ENCODE measurements at places on chromosomes 2 and 18.

GRCh38 chr2:4140281-4140970 lies 437.1 kb downstream of the DCDC2C start:
- no peak for DNase-seq

DNA sequence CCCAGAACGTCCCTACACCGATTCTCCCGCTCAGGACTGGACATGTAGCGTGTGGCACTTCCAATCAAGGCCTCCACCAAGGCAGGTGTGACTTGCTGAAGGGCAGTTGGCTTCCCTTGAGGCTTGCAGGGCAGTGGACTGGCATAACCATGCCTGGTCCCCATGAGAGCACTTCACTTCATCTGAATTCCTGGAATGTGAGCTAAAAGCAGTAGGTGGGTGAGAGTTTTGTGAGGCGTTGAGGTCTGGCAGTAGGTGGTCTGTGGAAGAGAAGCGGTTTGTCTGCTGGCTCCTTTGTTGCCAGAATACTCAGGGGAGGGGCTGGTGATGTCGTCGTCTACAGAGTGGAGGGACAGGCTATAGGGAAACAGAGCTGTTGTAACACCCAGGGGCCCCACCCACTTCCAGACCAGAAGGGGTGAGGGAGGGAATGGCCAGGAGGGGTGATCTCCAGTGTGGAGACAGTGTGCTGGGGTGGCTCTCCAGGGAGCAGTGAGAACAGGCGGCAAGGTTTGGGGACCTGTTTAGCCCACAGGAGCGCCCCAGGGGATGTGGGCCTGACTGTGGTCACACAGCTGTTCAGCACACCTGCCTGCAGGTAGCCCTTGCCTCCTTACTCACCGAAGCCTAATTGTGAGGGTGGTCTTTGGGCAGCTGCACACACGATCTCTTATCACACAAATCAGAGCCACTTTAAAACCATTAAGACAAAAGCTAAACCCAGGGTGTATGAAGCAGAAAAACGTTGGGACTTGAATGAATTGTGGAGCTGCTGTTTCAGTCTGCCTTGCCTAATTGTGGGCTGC lies 21.5 kb upstream of the ALKAL2 start:
- no peak for DNase-seq

- DNase-seq = no peak
Observed at GRCh38 chr2:23283-23682, 23.0 kb downstream of the FAM110C start.

GRCh38 chr18:55694291-55694690 lies 106.3 kb upstream of the TCF4 start:
- DNase-seq = no peak

DNA sequence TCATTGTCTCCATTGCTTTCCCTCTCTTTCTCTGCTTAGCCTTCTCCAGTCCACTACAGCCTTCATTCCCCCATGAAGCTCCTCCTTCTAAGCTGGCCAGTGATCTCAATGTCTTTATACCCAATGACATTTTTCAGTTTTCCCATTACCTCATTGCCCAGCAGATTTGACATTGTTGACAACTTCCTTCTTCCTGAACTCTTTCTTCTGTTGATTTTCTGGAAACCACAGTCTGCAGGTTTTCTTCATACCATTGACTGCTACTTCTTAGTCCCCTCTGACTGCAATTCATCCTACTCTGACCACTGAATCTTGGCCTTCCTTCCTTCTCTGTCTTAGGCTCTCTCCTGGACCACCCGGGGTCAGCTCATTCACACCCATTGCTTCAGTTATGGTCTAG lies 22.9 kb upstream of the SPP2 start:
- DNase-seq = no peak

DNA sequence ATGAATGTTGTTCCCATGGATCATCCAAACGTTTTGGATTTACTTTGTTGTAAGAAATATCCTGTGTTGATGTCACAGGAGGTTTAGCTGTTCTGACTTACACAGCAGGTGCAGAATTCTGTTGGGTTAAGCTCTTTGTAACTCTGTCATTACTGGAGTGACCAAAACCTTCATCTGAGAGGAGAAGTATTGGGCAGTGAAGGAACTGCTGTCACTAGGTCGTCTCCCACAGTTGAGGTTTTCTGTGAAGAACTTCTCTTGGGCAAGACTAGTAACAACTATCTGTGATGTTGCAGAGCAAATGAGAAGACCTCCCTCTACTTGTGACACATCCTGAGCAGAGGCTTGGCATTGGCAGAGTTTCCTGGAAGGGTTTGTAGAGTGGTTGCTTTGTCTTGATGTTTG lies 2.9 kb downstream of the SPTBN1 start:
- DNase-seq = no peak

GRCh38 chr2:60735496-60736250 lies 20.4 kb upstream of the PAPOLG start:
- no peak for DNase-seq

- DNase-seq = no peak
Observed at GRCh38 chr2:240197462-240198139, 57.1 kb upstream of the OTOS start.

DNA sequence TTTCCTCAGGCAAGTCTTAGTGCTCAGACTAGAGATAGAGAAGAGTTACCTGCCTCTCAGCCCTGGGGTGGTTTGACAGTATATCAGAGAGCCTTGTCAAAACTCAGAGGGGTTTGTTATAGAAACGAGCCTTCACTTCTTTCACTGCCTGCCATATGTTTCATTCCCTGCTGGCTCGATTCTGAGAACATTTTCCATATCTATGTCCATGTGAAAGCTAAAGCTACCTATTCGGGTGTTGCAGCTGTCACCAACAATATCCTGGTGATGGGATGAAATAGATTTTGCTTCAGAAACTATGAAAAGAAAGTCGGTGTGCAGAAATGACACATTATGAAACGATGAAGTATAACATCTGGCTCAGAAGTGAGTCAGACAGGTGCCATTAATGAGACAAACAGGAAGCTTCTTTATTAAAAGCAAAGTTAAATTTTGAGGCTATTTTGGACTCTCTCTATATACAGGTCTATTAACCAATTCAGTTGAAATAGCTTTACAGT lies 56.1 kb upstream of the TANK start:
- no peak for DNase-seq

DNA sequence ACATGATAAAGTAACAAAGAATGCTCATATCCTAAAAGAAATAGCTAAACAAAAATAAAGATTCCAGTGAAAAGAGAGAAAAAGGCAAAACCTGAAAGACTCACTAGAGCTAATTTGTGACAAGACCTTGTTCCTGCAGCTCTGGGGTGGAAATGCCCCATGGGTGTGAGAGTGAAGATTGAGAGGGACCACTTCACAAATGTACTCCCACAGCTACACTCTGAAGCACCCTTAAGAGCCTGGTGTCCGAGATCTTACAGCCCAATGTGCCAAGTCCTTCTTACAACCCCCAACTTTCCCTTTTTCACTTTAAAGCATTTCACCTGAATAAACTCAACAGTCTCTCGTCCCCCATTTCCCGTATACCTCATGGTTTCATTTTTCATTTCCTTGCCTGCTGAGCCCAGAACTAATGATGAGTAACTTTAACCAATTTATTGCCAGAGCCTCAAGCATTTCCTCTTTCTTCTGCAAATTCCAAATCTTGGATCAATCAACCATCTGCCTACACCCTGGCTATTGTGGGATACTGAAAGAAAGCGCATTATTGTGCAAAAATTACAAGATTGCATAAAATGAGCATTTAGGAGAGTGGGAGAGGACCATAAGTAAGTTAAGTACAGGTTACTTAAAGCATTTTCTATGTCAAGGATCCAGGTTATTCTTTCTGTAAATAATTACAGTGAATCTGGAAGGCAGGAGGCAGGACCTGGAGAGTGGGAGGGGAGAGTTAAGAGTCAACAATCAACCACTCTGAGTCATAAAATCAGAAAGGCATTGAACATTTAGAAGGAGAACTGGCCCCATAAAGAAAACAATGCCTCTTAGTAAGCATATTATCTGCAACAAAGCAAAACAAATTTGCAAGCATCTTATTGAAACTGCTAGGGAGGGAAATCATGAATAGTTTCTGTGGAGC lies 804.4 kb upstream of the CELF4 start:
- no peak for DNase-seq

GRCh38 chr2:219173176-219173575 lies 3.3 kb upstream of the SLC23A3 start:
- no peak for DNase-seq

DNA sequence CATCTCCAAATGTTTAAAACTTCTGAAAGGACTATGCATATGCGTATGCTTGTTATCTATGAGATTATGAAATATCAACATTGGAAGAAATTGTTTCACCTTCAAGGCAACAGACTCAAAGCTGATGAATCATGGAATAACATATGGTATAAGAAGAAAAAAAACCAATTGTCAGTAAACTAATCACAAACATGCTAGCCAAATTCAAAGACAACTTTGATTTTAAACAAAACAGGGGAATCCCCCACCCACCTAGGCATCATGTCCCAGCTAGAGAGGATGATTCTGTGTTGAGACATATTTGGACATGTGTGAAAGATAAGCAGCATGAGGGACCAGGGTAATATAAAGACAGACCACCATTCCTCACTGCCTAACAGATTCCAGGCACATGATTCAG lies 147.7 kb downstream of the WDPCP start:
- DNase-seq = no peak

DNA sequence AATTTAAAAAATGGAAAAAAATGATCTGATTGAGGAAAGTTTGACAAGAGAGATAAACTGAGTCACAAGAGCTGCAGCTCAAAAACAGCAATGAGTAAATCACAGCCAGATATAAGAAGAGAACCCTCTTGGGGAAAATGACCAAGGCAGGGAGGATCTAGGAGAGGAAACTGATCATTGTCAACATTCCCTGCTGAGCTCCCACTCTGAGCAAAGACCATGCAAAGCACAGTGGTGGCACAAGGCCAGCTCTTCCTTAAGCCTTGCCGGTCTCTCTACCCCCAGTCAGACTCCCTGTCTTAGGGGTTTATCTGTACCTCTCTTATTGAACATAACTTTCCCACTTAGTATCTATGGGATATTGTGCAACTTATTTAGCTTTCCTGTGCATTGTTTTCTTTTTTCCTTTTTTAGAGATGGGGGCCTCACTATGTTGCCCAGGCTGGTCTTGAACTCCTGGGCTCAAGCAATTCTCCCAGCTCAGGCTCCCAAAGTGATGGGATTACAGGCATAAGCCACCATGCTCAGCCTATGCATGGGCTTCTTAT lies 54.0 kb upstream of the PPP1CB start:
- no peak for DNase-seq

DNA sequence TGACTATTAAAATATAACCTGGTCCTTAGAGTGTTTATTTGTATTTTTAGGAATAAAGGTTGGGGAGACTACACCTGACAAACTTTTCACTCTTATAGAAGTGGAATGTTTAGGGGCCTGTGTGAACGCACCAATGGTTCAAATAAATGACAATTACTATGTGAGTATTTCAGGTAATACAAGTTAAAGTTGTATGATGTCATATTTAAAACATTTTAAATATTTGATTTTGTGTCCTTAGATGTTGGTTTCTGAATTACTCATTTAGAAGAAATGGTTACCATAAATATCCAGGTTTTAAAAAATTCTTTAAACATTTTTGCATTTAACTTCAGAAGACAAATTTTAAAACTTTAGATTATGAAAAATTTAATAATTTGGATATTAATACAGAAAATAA lies 11.8 kb upstream of the ANKRD12 start:
- DNase-seq = no peak

- DNase-seq = no peak
Observed at GRCh38 chr18:52408800-52409302, 68.9 kb downstream of the DCC start.

- no peak for DNase-seq
Observed at GRCh38 chr2:43070676-43071502, 155.5 kb downstream of the ZFP36L2 start.

DNA sequence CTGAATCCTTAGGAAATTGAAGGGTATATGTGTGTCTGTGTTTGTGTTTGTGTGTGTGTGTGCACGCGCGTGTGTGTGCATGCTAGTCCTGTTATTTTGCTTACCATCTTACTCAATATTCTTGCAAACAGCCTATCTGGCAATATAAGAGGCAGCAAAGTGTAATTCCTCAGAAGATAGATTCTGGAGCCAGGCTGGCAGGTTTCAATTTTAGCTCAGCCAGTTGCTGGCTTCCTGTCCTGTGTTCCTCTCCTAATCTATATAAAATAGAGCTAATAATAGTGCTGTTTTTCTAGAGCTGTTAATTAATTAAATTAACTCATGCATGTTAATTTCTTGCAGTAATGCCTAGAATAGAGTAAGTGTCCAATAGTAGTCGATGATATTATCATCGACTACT lies 256.2 kb downstream of the PIK3C3 start:
- no peak for DNase-seq

DNA sequence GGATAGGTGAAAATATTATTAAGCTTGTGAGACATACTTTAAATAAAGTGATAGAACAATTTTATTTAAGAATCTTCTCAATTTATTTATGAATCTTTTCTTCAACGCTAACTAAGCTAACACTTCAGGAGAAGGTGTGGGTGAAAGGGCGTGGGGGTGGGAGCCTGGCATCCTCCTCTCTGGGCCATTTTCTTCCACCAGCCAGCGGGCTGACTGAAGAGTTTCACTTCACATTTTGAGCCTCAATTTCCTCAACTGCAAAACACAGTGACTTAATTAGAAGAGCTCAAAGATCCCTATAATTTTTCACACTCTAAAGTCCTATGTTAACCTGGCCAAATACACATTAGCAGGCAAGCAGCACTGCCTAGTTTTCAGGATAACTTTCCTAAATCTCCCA lies 94.8 kb downstream of the FTCDNL1 start:
- no peak for DNase-seq

DNA sequence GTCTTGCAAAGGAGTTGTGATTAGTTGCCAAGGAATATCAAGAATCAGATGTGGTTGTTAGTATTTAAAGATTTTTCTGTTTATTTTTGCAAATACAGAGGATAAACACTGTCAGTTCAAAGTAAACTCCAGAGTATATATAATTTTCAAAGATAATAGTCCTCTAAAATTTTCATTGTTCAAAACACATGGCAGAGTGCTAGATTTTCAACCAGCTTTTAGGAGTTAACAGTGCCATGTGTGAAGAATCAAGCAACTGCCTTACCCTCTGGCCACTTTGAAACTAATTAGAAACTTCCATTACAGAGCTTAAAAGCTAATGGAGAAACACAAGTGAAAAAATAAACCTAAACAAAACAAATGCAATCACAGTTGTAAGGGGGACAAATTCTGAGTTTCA lies 1605.6 kb upstream of the ZEB2 start:
- no peak for DNase-seq

- DNase-seq = no peak
Observed at GRCh38 chr2:145653553-145653952, 1133.6 kb upstream of the ZEB2 start.

DNA sequence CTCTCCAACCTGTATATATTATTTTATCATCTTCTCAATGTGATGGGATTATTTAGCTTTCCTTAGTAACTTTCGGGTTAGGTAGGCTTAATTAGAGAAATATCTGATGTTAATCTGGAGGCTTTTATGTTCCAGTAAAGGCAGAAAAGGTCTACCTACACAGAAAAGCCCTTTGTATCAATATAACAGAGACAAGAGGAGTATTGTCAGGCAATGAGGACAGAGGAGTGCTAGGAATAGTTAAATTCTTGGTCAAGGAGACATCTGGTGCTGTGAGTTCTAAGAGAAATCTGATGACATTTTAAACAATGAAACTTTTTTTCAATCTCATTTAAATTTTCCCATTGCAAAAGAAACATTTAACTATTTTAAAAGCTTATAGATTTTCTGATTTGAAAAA lies 36.1 kb downstream of the DPP4 start:
- DNase-seq = no peak
